CD4-positive, alpha-beta T cell treated with Interleukin-4 for 4 hours (primary cell): ENCODE measurements at places on chromosomes 1 and 21.

- DNase-seq, result no peak
Measured at GRCh38 chr1:168970926-168971659, 135.4 kb upstream of the ATP1B1 start.

GRCh38 chr1:196449460-196449859, 158.8 kb downstream of the KCNT2 start:
- DNase-seq, result no peak

DNA sequence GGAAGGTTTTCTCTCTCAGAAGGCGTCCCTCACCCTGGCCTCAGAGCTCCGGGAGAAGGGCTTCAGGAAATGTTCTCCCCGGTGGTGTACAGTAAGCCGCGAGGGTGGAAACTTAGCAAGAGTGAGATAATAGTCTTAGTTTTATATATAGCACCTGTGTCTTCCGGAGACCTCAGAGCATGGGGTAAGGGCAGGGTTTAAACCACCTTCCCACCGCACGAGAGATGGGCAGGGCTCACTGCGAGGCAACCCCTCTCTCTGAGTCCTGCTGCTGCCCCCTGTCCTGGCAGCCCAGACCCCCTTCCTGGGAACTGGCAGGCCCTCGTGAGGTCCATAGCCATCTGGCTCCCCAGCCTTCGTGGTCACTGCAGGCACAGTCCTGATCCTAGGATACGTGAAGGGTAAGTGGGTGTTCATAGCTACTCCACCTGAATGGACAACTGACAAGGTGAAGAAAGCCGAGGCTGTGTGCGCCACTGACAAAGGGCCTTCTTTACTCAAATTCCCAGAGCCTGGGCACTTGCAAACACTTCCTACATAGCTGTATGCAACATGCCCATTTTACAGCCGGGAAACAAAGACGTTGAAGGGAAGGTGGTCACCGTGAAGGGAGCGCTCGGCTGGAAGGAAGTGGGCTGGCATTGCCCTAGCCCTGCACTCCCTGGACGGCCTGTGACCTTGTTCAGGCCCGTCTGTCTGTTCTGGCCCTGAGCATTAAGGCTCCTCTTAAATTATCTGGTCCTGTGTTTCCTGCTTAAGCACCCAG, 26.9 kb downstream of the ITPKB start:
- DNase-seq, result peak; percentile 66

- DNase-seq, result peak; percentile 81
Measured at GRCh38 chr1:5389101-5389885, 602.9 kb downstream of the NPHP4 start.

DNA sequence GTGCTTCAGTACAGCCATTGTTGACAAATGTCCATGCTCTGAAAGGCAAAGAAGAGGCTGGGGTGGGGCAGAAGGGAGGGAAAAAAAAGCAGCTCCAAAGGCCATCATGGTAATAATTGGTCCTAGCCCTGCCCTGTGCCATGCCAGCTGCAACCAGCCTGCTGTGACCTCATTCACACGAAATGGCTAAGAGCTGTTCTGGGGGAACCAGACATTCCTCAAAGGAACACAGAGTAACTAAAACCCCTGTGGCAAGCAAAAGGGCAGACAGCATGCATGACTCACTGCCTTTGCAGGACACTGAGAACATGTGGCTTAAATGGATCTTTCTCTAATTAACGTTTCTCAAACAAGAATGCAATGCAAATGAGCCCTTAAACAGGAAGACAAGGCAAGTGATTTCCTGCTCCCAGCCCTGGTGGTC, 42.3 kb downstream of the STYXL2 start:
- DNase-seq, result no peak

- DNase-seq, result no peak
Measured at GRCh38 chr21:34135330-34135729, 62.0 kb downstream of the MRPS6 start.

DNA sequence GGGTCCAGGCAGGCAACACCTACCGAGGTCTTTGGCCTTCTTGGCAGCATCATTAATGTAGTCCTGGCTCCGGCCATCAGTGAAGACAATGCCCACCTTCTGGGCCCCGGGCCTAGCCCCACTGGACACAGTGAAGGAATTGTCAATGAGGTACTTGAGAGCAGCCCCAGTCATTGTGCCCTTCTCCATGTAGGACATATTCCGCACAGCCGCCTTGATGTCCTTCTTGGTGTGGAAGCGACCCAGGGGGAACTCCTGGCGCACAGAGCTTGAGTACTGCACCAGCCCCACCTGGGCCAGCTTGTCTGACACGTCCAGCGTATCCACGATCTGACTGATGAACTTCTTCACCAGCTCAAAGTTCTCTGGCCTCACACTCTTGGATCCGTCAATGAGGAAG, 7.5 kb downstream of the MATN1 start:
- no peak for DNase-seq

DNA sequence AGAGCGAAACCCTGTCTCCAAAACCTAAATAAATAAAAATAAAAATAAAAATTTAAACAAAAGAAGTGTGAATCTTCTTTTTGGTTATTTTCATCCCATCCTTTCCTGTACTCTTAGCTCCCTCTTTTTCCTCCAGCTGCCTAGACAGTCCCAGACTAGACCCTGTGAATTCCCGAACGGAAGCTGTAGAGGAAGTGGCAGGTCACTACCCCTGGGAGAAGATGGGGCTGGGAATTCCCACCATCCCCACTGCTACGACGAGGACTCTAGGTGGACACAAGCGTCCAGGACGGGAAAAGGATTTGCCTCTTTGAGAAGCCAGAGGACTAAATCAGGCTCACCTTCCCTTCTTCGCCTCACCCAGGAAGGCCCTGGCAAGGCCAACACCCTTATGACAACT, 12.6 kb downstream of the RHBDL2 start:
- no peak for DNase-seq

DNA sequence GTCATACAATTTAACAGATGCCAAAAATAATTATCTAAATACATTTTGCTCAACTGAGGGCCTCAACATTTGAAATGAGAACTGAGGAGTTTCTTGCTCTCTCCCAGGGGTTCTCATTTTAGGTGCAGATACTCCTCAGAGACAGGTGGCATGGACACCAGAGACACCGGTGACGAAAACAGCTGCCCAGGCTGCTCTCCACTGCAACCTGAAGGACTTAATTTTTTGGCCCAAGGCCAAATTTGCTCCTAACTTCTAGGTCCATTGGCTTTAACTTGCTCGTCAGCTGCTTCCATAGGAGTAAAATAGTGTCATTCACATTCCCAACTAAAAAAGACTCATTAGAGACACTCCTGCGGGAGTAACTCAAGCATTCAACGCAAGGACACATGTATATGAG, 87.0 kb downstream of the NRIP1 start:
- no peak for DNase-seq

- no peak for DNase-seq
Measured at GRCh38 chr1:115428676-115429075, 90.6 kb upstream of the NGF start.

- DNase-seq, result peak; percentile 57
Measured at GRCh38 chr1:234972411-234973191, 156.0 kb downstream of the TOMM20 start.

GRCh38 chr21:25638660-25639550, at the start of gene JAM2:
JAM2 (plus strand) TSS chr21:25639258; CDS start chr21:25639822, 564 bp downstream.
- DNase-seq, result peak; percentile 5

GRCh38 chr1:100683448-100684349, 35.8 kb upstream of the VCAM1 start:
- no peak for DNase-seq

GRCh38 chr1:113046569-113046968, 26.4 kb upstream of the LRIG2 start:
- DNase-seq, result peak; percentile 64

DNA sequence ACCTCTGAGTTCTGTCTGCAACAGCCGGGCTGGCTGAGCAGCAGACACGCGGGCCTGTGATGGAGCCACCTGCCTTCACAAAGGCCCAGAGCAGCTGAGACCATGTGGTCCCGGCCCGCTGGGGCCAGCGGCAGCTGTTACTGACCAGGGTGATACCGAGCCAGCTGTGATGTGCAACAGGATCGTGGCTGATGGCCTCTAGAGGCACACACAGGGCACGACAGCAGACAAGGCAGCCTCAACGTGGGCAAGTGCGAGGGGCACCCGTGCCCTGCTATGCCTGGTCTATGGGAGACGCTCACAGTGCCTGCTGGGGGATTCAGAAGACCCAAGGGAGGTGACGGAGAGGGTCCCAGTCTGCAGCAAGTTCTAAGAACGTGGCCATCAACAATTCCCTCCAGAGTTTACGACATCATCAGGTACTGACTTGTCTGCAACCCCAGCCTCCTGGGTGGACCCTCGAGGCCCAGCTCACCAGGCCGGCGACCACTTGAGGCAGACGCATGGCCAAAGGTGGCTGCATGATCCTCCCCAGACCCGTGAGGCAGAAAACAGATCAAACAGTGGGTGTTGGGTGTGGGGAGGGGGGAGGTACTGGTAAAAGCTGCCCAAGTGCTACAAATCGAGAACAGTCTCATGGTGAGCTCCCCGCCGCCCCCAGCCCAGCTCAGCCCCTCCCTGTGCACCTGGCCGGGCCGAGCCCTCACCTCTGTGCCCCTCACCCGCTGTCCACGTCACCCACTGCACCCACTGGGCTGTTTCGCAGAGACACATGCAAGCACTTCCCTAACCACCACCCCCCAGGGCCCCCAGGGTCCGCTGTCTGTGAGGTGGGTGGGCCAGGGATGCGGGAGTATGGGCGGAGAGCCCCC, 6.0 kb downstream of the POFUT2 start:
- DNase-seq, result no peak

GRCh38 chr1:151501474-151501873, 9.7 kb upstream of the CGN start:
- no peak for DNase-seq

- DNase-seq, result no peak
Measured at GRCh38 chr1:14945132-14946010, 208.2 kb upstream of the TMEM51 start.

DNA sequence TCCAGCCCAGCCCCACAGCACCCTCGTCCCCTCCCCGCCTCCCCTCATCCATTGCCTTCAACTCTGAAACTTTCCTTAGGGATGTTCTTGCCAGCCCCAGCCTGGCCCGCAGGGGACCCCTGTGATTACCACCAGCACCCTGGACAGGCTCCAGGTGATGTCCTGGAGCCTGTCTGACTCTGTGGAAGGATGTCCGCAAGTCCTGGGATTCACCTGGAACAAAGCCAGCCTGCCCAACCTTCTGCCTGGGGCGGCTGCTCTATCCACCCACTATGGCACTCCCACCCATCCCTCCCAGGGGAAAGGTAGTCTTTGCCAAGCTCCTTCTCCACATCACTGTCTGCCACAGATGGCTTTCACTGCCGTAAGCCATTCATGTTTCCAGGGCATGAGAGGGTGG, 24.4 kb upstream of the PTPRF start:
- no peak for DNase-seq

DNA sequence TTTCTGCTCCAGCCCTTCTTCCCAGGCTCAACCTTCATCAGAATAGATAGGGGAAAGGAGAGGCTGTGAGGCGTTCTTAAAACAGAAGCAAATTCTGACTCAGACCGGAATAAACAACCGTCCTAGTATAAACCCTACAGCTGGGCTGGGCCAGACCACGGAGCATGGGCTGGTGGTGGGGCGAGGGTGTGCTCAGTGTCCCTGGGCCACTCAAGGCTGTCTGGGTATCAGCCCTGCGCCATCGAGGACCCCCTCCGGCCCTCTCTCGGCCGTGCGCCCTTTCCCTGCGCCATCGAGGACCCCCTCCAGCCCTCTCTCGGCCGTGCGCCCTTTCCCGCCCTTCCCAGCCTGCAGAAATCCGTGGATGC, 36.0 kb downstream of the CAPN2 start:
- DNase-seq, result peak; percentile 33

DNA sequence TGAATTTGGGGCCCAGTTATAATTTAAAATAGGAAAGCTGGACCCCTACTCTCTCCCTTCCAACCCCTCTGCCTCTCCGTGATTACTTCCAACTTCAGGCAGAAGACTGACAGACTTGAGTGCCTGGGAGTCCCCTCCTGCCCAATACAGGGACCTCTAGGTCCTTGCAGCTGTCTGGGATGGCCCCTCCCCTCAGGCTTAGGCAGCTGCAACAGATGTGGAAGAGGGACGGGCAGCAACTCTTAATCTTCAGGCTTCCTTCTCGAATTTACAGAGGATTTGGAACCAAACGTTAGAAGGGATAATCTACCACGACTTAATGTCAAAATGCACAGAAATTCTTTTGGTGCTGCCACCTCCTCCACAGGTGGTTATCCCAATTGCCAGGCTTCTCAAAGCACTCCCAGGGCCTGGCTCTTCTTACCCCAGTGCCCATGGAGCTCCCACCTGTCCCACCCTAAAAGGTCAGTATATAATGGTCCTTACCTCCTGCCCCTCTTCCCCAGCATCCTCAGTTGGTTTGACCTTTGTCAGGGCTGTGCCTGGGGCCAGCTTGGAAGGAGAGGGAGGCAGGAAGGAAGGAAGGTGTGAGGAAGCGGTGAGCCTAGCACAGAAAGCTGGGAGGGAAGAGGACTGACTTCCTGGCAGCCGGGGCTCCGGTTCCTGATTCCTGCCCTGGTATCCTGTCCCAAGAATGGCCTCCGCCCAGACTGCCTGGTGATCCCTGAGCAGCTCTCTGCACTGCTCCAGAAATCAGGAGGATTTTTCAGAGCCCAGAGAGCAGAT, 2.8 kb downstream of the PEA15 start:
- no peak for DNase-seq

- DNase-seq, result no peak
Measured at GRCh38 chr1:10078494-10078893, 45.7 kb downstream of the UBE4B start.

DNA sequence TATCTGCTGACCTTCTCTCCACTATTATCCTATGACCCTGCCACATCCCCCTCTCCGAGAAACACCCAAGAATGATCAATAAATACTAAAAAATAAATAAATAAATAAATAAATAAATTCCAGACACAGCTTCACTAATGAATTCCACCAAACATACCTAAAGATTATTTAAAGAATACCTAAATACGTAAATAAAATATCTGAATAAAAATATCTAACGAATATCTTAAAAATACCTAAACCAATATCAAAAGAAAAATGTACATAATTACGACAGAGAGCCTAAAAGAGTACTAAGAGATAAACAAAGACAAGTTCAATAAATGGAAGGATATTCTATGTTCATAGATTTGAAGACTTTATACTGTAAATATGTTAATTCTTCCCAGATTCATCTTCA, 132.5 kb downstream of the FAF1 start:
- DNase-seq, result no peak

GRCh38 chr1:39733161-39733560, 5.5 kb upstream of the PPIE start:
- no peak for DNase-seq

DNA sequence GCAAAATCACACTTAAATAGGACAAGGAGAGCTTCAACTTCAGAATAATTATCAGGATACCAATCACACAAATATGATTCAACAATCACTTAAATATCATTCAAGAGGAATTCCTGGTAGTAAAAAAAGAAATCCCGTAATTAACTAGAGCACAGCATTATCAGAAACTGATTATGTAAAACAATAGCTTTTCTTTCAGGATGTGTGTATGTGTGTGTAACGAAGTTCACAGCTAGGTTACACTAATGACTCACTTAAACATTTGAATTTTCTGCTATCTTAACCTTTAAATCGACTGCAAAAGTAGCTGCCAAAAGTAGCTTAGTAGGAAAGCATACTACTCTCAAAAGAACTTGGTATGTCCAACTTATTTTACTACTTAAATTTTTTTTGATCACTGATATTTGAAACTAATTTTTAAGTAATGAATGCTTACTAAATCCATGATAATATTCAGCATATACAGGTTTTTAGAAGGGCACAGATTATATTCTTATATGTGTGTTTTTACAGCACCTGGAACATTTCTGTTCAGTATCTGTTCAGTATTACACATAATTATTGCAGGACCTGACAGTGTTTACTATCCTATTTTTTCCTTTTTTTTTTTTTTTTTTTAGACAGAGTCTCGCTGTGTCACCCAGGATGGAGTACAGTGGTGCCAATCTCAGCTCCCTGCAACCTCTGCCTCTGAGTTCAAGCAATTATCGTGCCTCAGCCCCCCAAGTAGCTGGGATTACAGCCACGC, 4.2 kb downstream of the RERE start:
- DNase-seq, result no peak
